Kidney glomerular epithelial cell (primary cell): ENCODE measurements at places on chromosomes 4 and X.

GRCh38 chrX:17839269-17839668 is 21.8 kb downstream of the RAI2 start:
- no peak for DNase-seq

- DNase-seq: no peak
Measured at GRCh38 chrX:153153516-153153915, 25.6 kb upstream of the MAGEA1 start.

GRCh38 chr4:140096921-140097320 is 57.1 kb downstream of the MAML3 start:
- no peak for DNase-seq

DNA sequence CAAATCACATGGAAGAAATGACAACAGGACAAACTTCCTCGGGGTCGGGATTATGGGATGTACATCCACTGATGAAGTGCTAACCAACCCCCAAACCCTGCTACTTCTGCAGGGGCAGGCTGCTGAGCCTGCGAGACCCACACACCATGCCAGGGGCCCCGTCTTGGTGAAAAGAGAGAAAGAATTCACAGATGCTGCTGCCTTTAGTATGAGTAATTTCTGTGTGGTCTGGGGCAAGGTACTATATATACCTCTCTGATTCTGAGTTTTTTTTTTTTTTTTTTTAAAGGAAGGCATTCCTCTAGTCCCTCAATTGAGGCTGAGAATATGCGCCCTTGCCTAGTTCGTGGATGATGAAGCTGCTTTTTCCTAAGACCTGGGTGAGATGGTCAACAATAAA is 24.8 kb downstream of the PDHA1 start:
- DNase-seq: no peak
